ENCODE measurements at places on chromosomes 5 and 9.

GRCh38 chr9:93183663-93184431, at the start of gene WNK2:
TSS of gene WNK2 (plus strand) at chr9:93184139. CDS start at chr9:93184930, 791 bp downstream.
- peak; percentile 27 for DNase-seq

- no peak for DNase-seq
These were observed 166.0 kb downstream of the EBF1 start for GRCh38 chr5:158933494-158934318.

DNA sequence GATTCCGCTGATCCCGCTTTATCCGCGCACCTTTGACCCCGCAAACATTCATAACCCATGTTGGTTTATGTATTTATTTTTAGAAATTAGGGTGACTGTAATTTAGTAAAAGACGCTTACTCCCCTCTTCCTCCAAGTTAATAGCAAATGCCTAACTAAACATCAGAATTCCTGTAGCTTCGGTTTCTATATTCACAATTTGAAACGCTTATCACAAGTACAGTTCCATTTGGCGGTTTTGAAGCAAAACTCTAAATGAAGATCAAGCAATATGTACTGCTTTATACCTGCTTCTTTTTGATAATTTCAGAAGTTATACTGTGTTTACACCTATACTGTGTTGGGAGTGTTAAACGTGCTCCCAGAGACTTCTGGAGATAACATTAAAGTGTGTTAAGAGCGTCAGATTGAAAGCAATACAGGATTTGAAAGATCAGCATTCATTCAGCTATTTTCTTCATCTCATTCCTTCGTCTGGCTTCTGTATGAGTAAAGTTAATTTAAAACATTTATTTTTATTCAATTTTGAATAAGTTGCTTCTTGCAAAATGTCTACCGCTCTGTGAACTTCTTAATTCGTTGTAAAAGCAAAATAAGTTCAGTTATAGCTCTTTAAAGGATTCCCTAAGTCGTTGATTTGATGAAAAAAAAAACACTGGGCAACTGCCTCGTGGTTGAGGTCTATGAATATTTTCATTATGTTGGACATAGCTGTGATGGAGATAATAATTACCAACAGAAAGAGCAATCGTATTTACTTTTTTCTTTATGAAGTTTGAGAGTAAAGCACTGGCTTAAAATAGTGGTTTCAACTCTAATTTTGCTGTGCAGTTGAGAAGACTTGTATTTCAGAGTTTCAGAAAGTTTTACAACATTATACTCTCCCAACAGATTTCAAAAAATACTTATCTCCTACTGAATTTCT, 2.5 kb downstream of the PRDM6 start:
- no peak for DNase-seq

DNA sequence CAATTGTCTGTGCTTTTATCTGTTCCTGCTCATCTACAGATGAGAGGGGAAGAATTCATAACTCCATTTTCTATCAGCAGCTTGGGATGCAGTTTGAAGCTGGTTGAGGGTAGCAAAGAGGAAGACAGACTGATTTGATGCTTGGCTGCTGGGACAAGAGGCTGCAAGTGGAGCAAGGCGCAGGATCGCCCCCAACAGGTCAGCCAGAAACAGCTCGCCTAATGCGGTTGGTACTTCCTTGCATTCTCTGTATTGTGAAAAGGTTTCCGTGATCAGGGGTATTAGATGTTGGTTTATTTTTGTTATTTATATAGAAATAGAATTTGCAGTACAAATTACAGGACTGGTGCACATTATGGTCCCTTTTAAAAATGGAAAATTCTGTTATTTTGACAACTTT, 40.6 kb downstream of the ZNF883 start:
- DNase-seq = no peak

GRCh38 chr5:142259758-142260157, 65.1 kb downstream of the SPRY4 start:
- no peak for DNase-seq

DNA sequence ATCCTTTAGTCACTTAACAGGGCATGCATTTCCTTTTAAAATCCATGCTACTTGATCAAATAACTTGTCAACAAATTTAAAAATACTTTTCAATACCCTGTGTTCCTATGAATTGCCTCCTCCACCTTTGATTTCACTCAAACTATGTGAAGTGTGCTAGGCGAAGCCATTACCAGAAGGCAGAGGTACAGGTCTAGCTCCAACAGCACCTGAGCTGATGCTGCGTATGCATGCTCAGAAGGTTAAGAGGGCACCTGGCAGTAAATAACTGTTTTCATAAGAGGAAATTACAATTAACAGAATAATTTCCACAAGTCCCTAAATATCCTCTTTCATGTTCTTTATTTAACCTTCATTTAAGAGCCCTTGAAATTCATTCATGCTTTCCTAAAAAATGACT, 251.8 kb downstream of the EFNA5 start:
- no peak for DNase-seq

DNA sequence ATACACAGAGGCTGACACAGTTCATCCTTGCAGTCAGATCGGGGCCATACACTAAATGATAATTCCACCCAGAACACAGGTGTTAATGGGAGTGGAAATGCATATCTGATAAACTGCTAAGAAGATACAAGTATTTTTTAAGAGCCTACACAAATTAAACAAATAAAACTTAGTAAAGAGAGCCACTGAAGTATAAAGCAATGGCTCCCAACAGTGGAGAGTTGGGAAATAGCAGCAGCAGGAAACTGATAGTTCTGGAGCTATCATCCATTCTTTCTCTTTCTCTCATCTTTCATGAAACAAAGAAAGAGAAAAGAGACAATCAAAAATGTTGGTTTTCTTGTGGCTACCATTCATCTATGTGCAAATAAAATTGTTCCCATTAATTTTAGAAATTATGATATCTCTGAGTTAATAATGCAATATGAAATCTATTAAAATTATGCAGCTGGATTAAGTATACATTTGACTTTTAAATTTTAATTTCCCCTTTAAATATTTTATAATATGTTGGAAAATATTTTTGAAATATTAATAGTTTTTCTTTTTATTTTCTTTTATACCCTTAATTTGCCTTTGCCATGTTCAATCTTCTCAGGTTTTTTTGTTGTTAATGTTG, 120.8 kb downstream of the EMB start:
- DNase-seq = no peak

DNA sequence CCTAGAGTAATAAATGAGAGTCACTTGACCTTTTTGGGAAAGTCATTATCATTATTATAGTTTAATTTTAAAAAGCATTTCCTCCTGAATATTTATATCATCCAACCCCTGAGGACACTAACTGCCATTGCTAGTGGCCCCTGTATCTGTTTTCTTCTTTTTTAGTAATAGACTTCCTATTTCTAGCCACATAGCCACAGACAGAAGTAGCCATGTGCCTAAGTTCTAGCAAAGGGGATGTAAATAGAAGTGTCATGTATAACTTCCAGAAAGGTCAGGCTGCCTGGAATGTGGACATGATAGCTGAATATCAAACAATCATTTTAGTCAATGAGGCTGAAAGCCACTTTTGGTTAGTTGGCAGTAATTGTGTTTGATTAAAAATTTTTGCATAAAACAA, 37.5 kb upstream of the IQGAP2 start:
- no peak for DNase-seq

- DNase-seq = no peak
These were observed 46.5 kb downstream of the PIP5K1B start for GRCh38 chr9:68751556-68751955.

DNA sequence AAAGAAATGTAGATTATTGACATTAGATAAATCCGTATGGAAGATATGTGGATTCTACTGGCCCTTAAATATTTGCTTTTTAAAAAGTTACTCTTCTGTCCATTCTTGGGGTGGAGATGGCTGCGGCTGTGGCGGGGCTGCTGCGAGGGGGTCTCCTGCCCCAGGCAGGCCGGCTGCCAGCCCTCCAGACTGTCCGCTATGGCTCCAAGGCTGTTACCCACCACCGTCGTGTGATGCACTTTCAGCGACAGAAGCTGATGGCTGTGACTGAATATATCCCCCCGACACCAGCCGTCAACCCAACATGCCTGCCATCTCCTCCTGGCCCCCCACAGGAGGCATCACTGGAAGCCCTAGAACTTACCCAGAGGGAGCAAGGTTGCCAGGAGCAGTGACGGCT, 50.7 kb downstream of the FAM170A start:
- no peak for DNase-seq
